ENCODE measurements at places on chromosomes 3 and 15. TPM values are rescaled to one million over a fixed set of nuclear protein-coding genes. Genes with fewer than 3 reads are reported as not detected.
A peak's percentile ranks its signal among the peaks of the same experiment; 100 is the strongest.

DNA sequence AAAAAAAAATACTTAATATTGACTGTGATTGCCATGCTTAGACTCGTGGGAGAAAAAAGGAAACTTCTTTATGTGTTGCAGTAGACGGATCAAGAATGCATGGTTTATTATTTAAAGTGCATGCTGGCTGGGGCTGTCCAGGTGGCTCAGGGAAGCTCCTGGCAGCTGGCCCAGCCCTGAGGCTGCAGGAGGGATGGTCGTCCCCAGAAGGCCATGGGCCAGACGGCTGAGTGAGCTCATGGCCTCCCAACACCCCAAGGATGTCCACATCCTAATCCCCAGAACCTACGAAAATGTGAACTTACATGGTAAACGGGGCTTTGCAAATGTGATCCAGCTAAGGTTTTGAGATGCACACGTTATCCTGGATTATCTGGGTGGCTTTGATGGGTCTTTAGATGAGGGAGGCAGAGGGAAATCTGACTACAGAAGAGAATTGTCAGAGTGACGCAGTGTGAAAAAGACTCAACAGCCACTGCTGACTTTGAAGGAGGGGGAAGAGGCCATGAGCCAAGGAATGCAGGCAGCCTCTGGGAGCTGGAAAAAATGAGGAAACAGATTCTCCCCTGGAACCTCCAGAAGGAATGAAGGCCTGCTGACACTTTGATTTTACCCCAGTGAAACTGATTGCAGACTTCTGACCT is 29.8 kb downstream of the ADAMTS17 start:
- no peak for DNase-seq

DNA sequence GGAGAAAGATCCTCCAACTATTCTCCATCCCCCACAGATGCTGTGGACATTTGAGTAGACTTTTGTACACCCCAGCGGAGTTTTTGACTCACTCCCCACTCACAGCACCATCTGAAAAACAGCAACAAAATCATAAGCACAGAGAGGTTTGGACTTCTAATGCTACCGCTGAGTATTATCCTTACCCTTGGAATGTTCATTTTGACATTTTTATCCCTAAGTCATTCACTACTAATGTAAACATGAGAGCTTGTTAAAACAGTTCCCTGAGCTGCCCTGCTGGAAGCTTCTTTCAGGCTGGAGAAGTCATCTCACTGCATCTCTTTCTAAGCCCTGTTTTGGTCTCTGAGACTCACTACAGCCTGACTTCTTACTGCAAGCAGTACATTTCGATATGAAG is 1045.9 kb downstream of the MCTP2 start:
- no peak for DNase-seq

DNA sequence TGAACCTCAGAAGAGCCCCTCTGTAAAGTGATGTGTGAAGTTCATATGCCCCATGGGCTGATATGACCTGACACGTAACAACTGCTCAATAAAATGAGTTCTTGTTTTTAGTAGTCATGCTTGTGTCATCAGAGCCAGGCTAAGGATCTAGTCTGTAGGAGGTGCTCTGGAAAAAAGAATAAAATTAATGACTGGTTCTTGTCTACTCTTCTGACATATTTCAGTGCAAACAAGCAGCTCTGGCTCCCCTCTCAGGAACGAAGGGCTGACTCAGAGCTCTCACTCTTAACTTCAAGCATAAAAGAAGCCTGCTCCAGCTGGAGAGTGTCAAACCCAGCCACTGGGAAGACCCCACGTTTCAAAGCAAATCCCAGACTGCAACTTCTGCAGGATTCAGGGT is 77.0 kb downstream of the LRIG1 start:
- DNase-seq = peak; percentile 84

- DNase-seq = no peak
Measured at GRCh38 chr3:175304404-175304803, 445.3 kb downstream of the NAALADL2 start.

- no peak for DNase-seq
Measured at GRCh38 chr3:62210011-62210410, 163.3 kb downstream of the FEZF2 start.

GRCh38 chr3:60696428-60697125 is 554.7 kb downstream of the FHIT start:
- DNase-seq = no peak

DNA sequence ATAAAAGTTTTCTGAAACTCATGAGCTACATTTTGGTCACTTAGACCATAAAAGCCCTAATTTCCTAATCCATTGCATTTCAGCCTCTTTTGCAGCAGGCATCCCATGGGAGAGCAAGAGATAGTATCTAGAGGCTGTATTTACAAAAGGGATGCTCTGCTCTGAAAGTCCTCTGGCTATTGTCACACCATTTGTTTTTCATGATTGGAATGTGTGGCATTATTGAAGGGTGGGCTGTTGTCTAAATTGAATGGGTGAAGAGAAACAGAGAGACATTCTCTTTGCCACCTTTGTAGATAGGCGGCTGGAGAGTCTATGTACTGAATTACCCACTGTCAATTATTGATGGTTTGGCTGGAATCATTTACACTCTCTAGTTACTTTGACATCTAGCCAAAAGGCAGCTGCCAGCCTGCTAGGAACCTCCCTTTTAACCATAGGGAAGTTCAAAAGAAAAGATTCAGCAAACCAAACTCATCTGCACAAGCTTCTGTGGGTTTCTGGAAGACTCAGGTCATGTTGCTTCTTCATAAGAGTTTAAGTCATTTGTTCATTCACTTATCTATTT is 89.8 kb upstream of the RARB start:
- DNase-seq = no peak

DNA sequence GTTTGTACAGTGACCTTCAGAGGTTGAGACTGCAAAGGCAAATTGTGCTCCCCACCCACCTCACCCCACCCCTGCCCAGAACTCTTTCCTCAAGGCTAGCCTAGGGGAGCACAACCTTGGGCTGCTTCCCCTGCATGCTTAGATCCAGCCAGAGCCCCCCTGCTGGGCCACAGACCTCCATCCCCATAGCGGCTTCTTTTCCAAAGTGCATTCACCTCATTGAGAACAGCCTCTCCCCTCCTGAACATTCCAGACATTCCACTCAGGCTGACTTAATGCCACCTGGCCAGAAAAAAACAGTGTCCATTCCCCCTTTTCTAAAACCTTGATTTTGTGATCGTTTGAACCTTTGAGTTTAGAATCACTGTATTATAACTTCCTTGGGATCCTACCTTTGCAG is 124.4 kb upstream of the TOPAZ1 start:
- no peak for DNase-seq

DNA sequence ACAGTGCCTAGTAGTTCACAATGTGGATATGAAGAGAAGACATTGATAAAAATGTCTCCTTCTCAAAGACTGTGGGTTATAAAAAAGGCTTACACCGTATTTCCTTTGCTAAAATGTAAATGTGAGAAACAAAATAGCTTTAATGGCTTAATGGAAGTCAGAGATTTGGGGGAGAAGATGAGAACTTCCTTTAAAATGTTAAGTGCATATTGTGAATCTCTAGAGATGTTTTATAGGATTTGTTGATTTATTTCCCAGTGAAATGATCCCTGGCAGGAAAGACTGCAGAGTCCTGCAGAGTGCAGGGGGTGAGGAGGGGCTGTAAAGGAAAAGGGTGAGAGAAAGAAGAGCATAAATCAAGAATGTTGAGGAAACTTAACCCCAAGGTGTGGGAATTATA is 305.1 kb downstream of the GAP43 start:
- DNase-seq = no peak

DNA sequence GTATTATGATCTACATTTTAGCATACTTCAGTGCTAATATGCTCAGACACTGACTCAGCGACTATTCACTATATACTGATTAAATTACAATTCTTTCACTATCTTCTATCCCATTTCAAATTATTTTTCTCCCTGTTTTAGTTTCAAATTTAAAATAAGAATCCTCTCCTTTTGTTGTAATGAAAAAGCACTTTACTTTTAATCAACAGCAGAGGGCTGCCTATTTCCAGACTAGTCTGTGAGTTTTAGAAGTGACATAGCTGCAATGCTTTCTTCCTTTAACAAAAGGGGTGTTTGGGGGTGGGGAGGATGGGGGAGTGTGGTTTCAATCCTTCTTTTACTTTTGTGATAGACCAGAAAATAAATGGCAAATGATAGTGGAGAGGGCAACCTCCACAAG is 2.4 kb downstream of the NEDD4 start:
- no peak for DNase-seq

DNA sequence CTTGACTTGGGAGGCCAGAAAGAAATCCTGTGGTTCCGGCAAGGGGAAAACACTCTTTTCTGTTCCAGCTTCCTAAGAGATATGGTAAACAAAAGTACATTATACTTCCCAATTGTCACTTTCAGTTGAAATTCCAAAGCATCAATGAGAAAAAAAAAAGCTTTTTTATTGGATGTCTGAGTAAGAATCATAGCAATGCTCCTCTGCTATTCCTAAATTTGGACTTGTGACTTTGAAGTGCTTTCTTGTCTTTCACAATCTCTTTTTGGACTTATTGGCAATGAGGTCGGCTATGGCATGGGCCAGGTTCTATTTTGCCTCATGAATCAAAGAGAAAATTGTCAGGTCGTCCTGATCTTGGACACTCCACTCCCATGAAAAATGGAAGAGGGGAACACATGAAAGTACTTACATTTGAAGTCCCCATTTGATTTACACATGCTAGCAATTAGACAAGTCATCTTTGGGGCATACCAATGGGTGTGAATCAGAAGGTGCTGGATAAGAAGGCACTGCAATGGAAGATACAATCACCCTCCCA is 170.5 kb downstream of the GREM1 start:
- DNase-seq = peak; percentile 80

GRCh38 chr15:40249477-40250303 is 10.8 kb downstream of the PAK6 start:
- DNase-seq = peak; percentile 93

DNA sequence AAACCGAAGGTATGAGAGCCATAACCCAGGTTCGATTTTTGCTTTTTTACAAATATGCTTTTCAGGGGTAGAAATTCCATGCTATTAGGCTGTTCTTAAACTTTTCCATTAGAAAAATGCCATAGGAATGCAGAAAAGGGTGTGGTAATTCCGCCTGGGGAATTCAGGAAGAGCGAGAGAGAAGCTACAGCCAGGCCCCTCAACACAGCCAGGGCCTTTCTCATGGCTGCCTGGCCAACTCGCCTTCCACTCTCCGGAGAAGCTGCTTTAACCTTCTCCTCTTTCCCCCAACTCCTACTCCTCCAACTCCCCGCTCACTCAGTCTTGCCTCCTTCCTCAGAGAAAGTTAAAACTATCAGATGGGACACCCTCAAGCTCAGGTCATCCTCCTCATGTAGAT is 9.1 kb upstream of the TICRR start:
- no peak for DNase-seq

- DNase-seq = peak; percentile 62
Measured at GRCh38 chr15:62035256-62035924, 24.9 kb downstream of the VPS13C start.

- no peak for DNase-seq
Measured at GRCh38 chr3:173892547-173892946, 495.0 kb downstream of the NLGN1 start.

GRCh38 chr3:73697020-73697419 is 72.3 kb upstream of the PDZRN3 start:
- DNase-seq = no peak

- no peak for DNase-seq
Measured at GRCh38 chr3:146491303-146491702, 21.9 kb upstream of the PLSCR2 start.

DNA sequence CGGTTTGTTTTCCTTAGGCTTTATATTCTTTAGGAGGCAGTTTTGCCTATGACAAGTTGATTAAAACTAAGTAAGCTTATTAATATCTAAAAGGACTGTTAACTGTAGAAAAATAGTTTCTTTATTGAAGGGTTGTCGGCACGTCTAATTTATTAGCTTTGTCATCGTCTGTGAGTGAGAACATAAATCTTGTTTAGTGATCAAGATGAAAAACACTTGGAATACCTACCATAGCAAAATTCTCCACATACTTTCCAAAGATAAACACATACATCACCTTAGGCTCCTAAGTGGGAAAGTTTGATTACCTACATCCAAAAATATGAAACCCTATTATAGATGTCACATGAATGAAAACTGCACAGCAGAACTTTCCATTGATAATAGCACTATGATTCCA is 139.1 kb upstream of the BNIP2 start:
- no peak for DNase-seq

- no peak for DNase-seq
Measured at GRCh38 chr3:56970461-56970879, 90.0 kb upstream of the SPATA12 start.

GRCh38 chr15:43508421-43508820 is 9.0 kb upstream of the MAP1A start:
- DNase-seq = no peak

- DNase-seq = no peak
Measured at GRCh38 chr3:81568378-81568777, 193.1 kb downstream of the GBE1 start.

GRCh38 chr15:78415284-78415683 is 22.7 kb upstream of the IREB2 start:
- DNase-seq = peak; percentile 48

GRCh38 chr3:4359805-4360502 is 56.8 kb downstream of the SETMAR start:
- no peak for DNase-seq

GRCh38 chr15:76529911-76530310 is 193.3 kb downstream of the ISL2 start:
- no peak for DNase-seq

GRCh38 chr3:110324171-110324705 is 747.4 kb upstream of the NECTIN3 start:
- DNase-seq = no peak

Gene RTP3
- total RNA-seq = not detected

Gene KBTBD13
- total RNA-seq = not detected

Gene ALG1L2
- total RNA-seq = not detected

Gene GREM1
- total RNA-seq = 68.1 TPM

Gene HYAL1
- total RNA-seq = 0.72 TPM

Gene COPG1
- total RNA-seq = 139 TPM

Gene FAM3D
- not detected for total RNA-seq

Gene CLDN18
- total RNA-seq = not detected

Gene IGF2BP2
- total RNA-seq = 29.2 TPM

Gene DISP2
- 0.59 TPM for total RNA-seq

Gene ST8SIA2
- 15.1 TPM for total RNA-seq
